Frontal cortex (tissue), 4 donors: ENCODE measurements at places on chromosomes 6 and 20. TPM values are rescaled to one million over a fixed set of nuclear protein-coding genes. Genes with fewer than 3 reads are reported as not detected.

GJA1 gene
- 91.3 TPM for total RNA-seq

HSPA12B gene
- 2.4 TPM for total RNA-seq

CCN2 gene
- 4.1 TPM for total RNA-seq

HLA-DRA gene
- total RNA-seq: 2.0 TPM

CCDC170 gene
- total RNA-seq: 0.41 TPM

ACOT8 gene
- total RNA-seq: 32.6 TPM

COL9A3 gene
- 10.2 TPM for total RNA-seq

CNR1 gene
- total RNA-seq: 342 TPM

ZSWIM3 gene
- total RNA-seq: 13.9 TPM

TMC2 gene
- total RNA-seq: 4.5 TPM

ADAT2 gene
- 4.5 TPM for total RNA-seq

SPATA25 gene
- 2.0 TPM for total RNA-seq

SLC22A16 gene
- not detected for total RNA-seq

GPX5 gene
- not detected for total RNA-seq

RIMS4 gene
- total RNA-seq: 43.2 TPM

MACROD2 gene
- 47.7 TPM for total RNA-seq

TSBP1 gene
- not detected for total RNA-seq

GMPR gene
- 2.4 TPM for total RNA-seq

BPIFB2 gene
- total RNA-seq: not detected

IRF4 gene
- not detected for total RNA-seq

OOEP gene
- total RNA-seq: not detected

HLA-DRB1 gene
- total RNA-seq: 3.7 TPM

MPIG6B gene
- not detected for total RNA-seq

RCAN2 gene
- total RNA-seq: 15.1 TPM

ANGPT4 gene
- total RNA-seq: not detected

HLA-E gene
- total RNA-seq: 25.7 TPM

KCNQ2 gene
- 159 TPM for total RNA-seq

SLC12A5 gene
- total RNA-seq: 18.8 TPM

MAP7 gene
- total RNA-seq: 5.7 TPM

HRH3 gene
- 0.82 TPM for total RNA-seq

FAM162B gene
- total RNA-seq: 1.2 TPM

CST3 gene
- 63.6 TPM for total RNA-seq

DPPA5 gene
- not detected for total RNA-seq

RSPO3 gene
- 36.7 TPM for total RNA-seq

SNRNP48 gene
- total RNA-seq: 15.9 TPM

CST2 gene
- total RNA-seq: not detected

TRAPPC3L gene
- total RNA-seq: under 0.01 TPM

HELZ2 gene
- 3.7 TPM for total RNA-seq

OR12D3 gene
- not detected for total RNA-seq

C6orf163 gene
- total RNA-seq: 4.9 TPM
